Heart right ventricle (tissue), 16 donors: ENCODE measurements at places on chromosomes 6 and 20.

GRCh38 chr6:87393026-87393622 lies 14.6 kb upstream of the CFAP206 start:
- DNase-seq: peak; percentile 30

DNA sequence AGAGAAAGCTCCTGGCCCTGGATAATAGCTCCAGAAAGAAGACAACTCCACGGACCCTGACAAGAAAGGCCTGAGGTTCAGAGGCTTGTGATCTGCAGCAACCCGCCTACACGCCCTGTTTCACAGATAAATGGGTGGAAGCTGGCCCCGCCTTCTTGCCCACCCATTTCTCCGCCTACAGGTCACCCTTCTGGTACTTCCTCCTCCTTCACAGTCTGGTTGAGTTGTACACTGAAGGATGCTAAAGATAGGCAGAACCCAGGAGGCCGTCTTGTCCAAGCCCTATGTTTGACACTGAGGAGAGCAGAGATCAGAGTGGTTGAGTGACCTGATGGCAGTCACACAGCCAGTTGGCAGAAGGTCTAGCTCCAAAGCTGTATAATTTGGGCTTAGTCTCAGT lies 34.2 kb upstream of the MDGA1 start:
- DNase-seq: no peak

GRCh38 chr6:1766654-1767053 lies 156.9 kb downstream of the FOXC1 start:
- DNase-seq: no peak

- DNase-seq: no peak
Observed at GRCh38 chr6:100877851-100878250, 3.3 kb downstream of the ASCC3 start.

GRCh38 chr6:154703124-154703523 lies 30.1 kb upstream of the SCAF8 start:
- no peak for DNase-seq

DNA sequence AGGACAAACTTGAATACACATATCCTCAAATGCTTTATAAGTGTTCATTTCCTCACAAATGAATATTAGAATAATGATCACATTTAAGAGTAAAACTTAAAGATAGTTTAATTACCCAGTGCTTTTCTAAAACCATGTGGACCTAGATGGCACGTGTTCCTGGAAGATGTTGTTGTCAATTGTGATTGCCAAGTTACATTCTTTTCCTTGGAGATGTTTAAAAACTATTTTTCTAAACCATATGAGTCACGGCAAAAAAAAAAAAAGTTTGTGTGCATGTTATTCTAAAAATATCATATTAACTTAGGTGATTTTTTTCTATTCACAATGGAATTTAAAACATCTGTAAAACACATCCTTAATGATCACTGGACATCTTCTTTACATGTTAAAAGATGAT lies 51.1 kb downstream of the RCAN2 start:
- DNase-seq: no peak

DNA sequence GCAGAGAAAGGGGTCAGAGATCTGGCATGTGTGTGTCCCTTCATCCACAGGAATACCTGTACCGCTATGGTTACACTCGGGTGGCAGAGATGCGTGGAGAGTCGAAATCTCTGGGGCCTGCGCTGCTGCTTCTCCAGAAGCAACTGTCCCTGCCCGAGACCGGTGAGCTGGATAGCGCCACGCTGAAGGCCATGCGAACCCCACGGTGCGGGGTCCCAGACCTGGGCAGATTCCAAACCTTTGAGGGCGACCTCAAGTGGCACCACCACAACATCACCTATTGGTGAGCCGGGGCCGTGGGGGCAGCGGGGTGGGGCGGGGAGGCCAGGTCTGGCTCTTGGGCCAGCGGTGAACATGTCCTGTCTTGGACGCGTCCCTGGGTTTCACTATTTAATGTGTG lies 1.1 kb downstream of the MMP9 start:
- DNase-seq: no peak

DNA sequence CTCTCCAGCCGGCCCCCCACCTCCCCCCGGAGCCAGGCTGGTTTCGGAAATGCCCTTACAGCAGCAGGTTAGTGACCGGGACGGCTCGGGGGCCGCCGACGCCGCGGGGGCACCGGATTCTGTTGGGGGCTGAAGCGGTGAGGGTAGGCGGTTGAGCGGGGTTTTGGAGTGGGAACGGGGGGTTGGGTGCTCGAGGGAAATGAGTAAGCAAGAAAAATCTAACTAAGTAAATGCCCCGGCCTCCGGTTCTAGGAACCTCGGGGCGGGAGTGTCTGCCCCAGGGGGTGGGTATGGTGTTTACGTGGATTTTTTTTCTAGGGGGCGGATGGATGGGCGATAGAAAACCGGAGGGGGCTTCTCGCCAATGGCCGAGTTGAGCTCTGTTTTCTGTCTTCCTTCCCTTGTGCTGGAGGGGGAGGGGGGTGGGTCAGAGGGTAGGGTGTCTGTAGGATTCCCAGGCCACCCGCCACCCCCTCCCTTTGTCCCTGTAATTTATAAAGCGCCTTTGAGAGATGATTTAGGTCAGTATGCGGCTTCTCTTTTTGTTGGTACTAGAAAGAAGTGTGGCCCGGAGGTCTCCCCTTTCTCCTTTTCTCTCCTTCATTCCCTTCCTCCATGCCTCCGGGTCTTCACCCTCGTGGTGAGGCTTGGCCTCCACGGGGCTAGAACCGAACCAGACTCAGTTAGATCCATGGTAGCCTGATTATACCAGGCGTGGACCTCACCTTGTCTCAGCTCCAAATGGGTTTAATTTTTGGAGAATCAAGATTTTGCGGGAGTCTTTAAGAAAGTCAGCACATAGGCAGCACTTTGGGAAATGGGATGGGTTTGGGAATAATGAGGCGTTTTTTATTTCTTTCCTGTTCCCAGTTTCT lies 2.3 kb downstream of the E2F3 start:
- peak; percentile 51 for DNase-seq

GRCh38 chr6:73011945-73012344 lies 213.4 kb downstream of the KHDC1L start:
- DNase-seq: no peak

GRCh38 chr6:100347901-100348550 lies 116.7 kb downstream of the SIM1 start:
- no peak for DNase-seq

DNA sequence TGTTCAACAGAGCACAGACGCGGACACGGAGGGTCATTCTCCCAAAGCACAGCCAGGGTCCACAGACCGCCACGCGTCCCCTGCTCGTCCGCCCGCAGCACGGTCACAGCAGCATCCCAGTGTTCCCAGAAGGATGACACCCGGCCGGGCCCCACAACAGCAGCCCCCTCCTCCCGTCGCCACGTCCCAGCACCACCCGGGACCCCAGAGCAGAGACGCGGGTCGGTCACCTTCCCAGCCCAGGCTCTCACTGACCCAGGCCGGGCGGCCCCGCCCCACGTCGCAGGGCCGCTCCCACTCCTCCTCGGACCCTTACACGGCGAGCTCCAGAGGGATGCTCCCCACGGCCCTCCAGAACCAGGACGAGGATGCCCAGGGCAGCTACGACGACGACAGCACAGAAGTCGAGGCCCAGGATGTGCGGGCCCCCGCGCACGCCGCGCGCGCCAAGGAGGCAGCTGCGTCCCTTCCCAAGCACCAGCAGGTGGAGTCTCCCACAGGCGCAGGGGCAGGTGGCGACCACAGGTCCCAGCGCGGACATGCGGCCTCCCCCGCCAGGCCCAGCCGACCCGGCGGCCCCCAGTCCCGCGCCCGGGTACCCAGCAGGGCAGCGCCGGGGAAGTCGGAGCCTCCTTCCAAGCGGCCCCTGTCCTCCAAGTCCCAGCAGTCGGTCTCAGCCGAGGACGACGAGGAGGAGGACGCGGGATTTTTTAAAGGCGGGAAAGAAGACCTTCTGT lies 64.3 kb downstream of the FNDC1 start:
- DNase-seq: no peak

GRCh38 chr6:87755708-87756671 lies 54.0 kb upstream of the AKIRIN2 start:
- no peak for DNase-seq

GRCh38 chr20:33518071-33518470 lies 28.2 kb downstream of the CBFA2T2 start:
- no peak for DNase-seq

DNA sequence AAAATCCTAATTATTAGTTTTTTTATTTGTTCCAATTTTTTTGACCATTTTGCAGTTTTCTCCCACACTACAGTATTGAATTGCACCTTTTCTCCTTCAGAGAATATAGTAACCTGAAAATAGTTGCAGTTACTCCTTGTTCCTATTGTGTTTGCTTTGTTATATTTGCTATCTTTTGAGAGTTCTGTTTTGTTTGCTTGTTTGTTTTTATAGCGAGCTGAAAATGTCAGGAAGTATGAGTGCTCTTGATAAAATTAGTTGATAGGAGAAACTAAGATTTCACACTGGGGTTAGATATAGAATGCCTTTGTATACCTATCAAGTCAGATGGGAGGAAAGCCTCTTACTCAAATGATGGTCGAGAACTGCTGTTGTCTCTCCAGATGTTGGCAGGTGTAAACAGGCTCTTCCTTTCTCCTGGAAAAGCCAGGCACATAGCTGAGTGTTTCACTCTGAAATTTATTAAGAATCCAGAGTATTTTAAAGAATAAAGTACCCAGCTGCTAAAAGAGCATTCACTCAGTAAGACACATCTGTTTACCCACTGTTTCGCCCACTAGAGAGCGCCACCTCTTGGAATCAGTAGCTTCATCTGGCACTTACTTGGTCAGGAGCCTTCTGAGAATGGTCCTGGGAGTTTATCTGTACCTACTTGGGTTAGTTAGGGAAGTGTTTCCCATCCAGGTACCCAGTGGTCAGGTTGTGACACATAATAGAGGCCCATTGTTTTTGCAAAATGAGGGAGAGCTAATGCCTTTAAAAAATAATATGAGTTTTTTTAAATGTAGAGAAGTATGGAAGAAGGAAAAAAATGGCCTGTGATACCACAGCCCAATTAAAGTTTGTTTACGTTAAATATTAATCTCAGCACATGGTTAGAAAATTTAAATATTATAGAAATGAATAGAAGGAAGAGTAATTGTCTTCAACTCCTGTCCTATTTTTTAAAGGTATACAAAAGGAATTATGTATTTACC lies 11.2 kb downstream of the NT5DC1 start:
- DNase-seq: no peak

- DNase-seq: peak; percentile 53
Observed at GRCh38 chr20:21808863-21809664, 103.6 kb downstream of the PAX1 start.

DNA sequence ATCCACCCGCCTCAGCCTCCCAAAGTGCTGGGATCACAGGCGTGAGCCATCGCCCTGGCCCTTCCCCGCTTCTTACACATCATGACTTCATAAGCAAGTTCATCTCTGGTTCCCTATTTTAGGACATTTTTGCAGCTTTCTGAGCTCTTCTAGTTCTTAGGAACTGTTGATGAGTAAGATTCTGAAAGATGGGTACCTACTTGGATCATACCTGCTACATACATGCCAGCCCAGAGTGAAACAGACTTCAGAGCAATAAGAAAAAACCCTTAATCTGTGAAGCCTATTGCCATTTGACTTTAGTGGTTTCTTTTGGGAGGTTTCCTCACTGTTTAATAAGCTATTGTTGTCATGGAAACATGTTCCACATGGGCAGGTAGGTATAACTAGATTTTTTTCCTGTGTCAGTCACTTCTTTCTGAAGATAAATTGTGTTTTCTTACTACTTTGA lies 27.9 kb upstream of the TMEM217 start:
- no peak for DNase-seq

DNA sequence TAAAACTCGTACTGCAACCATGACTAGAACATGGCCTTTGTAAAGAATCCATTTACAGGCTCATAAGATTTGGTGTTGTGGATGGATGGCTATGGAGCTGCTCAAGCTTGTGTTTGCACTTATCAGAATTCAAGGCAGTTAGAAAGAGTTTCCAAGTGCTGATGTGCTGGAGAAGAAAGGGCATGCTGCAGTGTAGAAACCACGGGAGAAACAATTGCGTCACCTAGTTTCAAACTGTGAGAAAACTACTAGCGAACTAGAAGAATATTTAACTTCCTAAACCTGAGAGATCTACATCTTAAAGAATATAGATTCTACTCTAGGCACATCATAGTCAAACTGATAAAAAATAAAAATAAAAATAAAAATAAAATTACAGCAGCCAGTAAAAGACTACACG lies 116.2 kb downstream of the SGK1 start:
- DNase-seq: no peak

DNA sequence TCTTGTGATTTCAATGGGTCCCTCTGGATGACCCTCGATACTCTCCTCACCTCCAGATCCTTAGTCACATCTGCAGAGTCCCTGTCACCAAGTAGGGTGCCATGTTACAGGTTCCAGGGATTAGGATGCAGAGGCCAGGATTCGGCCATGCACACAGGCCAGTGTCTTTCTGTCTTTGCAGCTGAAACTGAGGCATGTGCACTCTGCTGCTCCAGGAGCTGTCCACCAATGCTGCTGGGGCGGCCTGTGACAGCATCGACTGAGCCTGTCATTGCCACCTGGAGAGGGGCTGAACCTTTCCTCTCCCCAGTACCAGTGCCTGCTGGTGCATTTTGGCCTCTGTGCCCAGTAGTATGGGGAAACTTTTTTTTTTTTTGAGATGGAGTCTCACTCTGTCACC lies 4.4 kb upstream of the RBM38 start:
- DNase-seq: no peak

DNA sequence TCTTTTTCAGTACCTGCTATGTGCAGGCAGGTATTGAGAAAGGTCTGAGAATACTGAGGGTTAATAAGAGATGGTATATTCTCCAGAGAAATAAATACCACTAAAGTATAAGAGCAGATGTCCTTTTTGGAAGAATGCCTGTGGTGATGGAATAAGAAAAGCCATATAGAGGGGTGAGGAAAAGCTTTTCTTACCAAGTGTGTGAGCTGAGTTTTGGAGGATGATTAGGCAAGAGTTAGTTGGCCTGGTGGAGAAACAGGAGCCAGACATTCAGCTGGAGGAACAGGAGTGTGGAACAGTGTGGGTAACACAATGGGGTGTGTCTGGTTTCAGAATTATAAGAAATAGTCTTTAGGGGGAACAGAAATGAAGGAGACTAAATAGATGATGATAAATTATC lies 19.9 kb downstream of the ZNF451 start:
- DNase-seq: no peak

GRCh38 chr6:103874575-103874974 lies 985.1 kb downstream of the HACE1 start:
- DNase-seq: no peak

DNA sequence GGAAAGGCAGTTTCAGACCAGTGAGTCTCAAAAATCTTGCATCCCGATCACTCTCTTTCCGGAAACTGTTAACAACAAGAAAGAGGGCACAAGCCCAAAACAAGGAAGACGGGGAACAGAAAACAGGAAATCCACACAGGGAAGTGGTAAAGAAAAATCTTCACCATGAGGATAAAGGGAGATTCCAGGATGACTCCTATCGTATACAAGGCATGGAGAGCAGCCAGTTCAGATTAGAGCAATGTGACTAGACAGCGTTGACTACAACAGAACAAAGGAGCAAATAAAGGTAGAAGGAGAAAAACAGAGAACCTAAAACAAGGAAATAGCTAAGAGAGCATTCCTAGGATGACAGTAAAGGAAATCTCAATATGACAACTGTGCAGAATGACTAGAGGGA lies 26.5 kb downstream of the VNN1 start:
- no peak for DNase-seq

GRCh38 chr6:28003059-28003458 lies 46.0 kb downstream of the OR2B6 start:
- no peak for DNase-seq
